GM12865 (cell line): ENCODE measurements at places on chromosomes 7 and 10.
A peak's percentile ranks its signal among the peaks of the same experiment; 100 is the strongest.

GRCh38 chr10:56028298-56029132 lies 332.5 kb downstream of the ZWINT start:
- DNase-seq: no peak

DNA sequence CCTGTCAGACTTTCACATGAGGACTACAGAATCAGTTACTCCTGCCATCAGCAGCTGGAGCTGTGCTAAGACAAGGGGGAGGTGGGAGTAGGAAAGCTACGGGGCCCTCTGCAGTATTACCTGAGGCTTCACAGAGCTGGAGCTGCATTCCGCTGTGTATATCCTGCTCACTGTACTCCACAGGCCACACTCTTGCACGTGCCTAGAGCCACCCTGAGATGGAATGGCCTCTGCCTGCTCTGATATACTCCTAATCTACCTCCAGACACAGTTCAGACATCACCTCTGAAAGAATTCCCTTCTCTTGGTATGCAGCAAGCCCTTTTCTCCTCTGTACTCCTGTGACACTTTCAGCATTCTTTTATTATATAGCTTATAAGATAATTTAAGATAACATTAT lies 34.8 kb downstream of the TRDMT1 start:
- DNase-seq: no peak

DNA sequence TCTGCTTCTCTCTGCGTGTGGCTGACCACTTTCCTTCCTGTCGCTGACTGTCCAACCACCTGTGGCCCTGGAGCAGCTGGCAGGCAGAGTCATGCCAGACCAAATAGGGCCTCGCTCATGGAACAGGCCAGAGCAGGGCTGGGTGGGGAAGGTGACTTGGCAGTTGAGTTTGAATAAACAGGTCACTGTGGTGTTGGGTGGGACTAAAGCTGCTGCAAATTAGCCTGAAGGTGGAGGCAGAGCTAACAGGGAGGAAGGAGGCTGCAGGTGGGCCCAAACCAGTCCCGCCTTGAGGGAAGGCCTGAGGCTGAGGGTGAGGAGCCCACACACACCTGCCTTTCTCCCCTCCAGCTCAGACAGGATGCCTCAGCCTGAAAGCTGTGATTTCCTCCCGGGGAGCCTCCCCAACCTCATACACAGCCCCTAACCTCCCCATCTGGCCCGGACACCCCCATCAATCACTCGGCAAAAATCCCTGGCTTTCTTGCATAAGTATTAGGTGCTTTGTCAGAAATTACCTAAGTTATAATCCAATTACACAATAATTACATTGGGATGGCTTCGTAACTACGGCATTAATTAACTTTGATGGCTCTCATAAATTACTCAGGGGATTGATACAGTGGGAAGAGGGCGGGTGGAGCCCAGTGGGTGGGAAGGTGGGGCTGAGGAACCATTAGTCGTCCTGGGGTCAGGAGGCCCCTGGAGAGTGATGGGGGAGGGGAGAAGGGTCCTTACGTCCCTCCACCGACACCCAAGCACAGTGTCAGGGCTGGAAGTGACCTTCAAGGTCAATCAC lies 97.7 kb upstream of the PCBD1 start:
- DNase-seq: peak; percentile 5

DNA sequence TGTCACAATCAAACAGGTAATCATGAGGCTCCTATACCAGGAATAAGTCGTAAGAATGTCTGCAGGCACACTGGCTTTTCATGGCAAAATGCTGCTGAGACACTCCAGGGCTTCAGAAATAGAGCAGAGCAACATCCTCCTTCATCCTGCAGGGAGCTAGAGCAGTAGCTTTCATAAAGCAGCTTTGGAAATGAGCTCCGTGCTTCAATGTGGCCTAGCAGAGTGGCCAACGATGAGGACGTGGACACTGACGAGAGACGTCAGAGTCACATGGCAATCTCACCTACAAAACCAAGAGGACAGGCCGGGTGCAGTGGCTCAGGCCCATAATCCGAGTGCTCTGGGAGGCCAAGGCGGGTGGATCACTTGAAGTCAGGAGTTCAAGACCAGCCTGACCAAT lies 9.8 kb downstream of the COBL start:
- DNase-seq: no peak

DNA sequence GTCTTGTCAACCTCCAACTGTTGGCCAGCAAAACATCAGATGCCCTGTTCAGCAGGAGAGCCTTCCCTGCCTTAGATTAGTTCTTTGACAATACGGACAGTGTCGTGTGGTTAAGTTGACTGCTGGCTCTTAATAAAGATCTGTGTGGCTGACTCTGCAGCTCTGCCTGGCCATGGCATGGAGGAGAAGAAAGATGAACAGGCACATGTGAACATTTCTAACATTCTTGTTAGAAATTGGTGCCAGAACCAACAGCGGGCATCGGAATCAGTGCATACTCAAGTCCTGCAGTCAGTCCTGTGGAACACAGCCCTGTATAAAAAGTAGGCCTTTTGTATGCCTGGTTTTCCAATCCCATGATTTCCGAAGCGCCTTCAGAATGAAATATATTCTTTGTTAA lies 455.6 kb downstream of the POM121L12 start:
- DNase-seq: no peak

GRCh38 chr7:129769866-129770808 lies 158.6 kb downstream of the NRF1 start:
- no peak for DNase-seq

DNA sequence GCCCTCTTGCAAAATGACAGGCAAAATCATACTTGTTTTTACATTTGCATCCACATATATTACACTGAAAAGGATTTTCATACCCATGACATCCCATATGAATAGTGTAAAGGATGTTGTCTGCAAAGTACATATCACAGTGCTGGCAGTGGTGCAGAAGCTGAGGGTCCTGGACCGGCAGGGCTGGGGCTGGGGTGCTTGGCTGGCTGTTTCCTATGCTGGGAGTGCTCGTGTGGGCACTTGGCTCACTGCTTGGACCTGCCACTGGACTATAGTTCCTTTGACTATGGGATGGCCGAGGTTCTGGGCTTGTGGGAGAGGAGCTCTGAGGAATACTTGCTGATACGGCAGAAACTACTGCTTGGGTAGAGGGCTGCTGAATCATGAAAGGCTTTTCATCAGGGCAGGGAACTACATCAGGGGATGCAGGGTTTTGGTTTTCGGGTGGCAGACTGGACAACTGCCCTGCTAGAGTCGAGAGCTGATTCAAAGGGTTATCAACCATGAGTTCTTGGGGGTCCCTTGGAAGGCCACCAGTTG lies 13.7 kb downstream of the PSTK start:
- DNase-seq: no peak

DNA sequence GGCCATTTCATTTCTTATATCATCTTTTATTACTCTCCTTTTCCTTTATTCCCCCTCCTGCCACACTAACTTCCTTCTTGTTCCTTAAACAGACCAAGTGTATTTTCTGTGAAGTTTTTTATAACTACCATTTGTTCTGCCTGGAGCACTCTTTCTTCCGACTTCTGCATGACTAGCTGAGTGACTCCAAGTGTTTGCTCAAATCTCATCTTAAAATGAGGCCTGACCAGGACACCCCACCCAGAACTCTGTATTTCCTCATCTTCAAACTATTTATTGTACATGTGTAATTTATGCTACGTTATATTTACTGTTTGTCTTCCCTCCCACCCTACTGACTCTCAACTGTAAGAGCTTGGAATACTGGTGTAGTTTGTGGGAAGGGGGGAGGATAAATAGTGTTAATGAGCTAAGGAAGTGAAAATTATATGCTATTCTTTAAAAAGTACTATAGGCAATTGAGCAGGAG lies 3.2 kb downstream of the MINDY3 start:
- no peak for DNase-seq

- DNase-seq: no peak
Observed at GRCh38 chr7:115097175-115097671, 175.3 kb downstream of the MDFIC start.

GRCh38 chr7:23220690-23221305 lies 25.8 kb upstream of the GPNMB start:
- DNase-seq: no peak

GRCh38 chr7:73844131-73844547 lies 1.8 kb upstream of the METTL27 start:
- DNase-seq: no peak

GRCh38 chr10:88222881-88223280 lies 359.5 kb downstream of the PTEN start:
- DNase-seq: no peak

- DNase-seq: no peak
Observed at GRCh38 chr7:106419455-106420182, 134.8 kb upstream of the NAMPT start.

GRCh38 chr7:23714150-23714464 lies 4.1 kb downstream of the STK31 start:
- DNase-seq: no peak

GRCh38 chr10:133199488-133199885 lies 30.5 kb upstream of the UTF1 start:
- DNase-seq: no peak

DNA sequence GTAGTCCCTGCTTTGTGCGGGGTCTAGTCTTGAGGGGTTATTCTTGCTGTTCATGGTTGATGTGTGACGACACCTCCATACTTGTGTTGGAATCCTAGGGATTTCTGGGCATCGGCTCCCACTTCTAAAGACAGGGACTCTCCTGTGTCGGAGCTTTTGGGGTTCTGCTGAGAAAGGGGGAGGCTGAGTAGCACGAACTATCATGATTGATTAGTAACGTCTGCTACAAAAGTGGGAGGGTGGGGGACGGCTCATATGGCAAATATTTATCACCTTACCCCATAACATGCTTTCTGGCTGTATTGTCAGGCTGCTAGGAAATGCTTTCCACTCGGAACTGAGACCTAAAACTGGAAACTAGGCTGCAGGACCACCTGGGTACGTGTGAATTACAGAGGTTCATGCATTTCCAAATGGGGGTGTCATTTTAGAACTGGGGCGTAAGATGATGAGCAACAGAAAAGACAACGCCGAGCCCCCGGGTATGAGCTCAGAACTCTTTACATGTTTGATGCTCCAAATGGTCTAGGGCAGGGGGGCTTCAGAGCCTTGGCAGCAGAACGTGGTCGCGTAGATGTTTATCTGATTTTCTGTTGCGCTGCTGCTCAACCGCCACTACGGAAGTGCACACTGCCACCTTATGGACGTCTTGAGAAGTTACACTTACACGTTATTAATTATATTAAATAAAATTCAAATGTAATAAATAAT lies 15.1 kb upstream of the NME8 start:
- DNase-seq: peak; percentile 78

DNA sequence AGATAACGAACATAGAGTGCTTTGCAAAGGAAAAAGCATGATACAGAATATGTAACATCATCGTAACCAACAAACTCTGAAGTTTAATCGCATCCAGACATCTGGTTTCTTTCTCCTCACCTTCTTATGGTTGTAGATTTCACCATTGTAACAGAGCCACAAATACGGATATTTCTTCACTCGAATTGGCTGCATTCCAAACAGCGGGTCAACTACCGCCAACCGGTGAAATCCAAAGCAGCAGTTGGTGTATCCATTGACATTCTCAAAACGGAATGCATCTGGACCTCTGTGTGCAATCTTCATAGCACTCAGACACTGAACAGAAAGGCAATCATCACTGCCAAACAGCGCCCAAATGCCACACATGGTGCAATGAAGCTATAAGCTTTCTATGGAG lies 3.4 kb downstream of the ASNS start:
- no peak for DNase-seq

- DNase-seq: no peak
Observed at GRCh38 chr7:125065546-125065945, 135.9 kb upstream of the POT1 start.

- DNase-seq: no peak
Observed at GRCh38 chr7:15403315-15403714, 158.5 kb downstream of the AGMO start.

GRCh38 chr7:12625836-12626235 lies 55.3 kb downstream of the SCIN start:
- DNase-seq: no peak

DNA sequence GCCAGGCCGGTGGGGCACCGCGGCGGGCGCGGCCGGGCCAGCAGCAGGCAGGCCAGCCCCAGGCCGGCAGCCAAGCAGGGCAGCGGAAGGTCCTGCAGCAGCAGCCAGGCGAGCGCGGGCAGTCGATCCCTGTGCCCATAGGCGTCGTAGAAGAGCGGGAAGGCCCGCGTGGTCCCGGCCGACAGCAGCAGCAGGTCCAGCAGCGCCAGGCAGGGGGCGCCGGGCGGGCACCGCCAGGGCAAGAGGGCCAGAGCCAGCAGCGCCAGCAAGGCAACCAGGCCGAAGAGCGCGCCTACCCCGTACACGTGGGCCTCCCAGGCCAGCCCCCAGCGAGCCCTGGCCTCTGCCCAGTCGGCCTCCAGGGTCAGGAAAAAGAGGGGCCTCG lies 8.4 kb upstream of the RBM28 start:
- DNase-seq: no peak

- no peak for DNase-seq
Observed at GRCh38 chr10:116691635-116692034, 50.7 kb downstream of the HSPA12A start.

DNA sequence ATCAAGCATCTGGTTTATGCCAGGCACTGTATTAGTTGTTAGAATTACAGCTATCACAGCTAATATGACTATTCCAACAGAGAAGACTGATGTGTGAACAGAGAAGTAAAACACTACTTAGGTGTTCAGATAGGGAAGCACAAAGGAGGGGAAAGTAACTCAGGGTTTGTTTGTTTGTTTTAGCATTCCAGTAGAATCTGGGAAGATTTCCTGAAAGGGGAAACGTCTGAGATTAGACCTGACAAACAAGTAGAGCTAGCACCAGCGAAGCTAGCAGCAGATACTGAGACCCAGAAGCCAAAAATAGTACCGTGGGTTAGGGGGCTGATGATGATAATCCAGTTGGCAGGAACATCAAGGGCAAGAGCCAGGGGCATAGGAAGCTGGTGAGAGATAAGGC lies 28.8 kb upstream of the KLHL7 start:
- no peak for DNase-seq

- no peak for DNase-seq
Observed at GRCh38 chr7:45155357-45155900, 2.2 kb upstream of the RAMP3 start.

DNA sequence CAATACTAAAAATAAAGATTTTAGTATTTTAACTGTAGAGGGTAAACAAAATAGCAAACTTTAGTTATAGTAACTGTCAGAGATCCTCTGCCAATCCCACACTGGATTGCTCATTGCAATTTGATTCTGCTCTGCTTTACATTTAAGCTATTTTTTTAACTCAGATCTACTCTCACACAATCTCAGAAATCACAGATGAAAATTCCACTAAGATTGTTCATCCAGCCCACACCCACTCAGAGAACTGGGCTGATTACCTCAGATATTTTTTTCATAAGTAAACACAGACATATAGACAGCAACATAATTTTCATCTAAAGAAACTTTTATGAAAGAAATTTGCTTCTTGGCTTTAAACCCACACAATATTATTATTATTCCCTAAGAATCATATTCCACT lies 7.0 kb downstream of the OSBPL3 start:
- no peak for DNase-seq
